ENCODE measurements at places on chromosomes 12 and 14.

- DNase-seq, result no peak
These were observed 50.4 kb upstream of the RPH3A start for GRCh38 chr12:112741106-112741505.

DNA sequence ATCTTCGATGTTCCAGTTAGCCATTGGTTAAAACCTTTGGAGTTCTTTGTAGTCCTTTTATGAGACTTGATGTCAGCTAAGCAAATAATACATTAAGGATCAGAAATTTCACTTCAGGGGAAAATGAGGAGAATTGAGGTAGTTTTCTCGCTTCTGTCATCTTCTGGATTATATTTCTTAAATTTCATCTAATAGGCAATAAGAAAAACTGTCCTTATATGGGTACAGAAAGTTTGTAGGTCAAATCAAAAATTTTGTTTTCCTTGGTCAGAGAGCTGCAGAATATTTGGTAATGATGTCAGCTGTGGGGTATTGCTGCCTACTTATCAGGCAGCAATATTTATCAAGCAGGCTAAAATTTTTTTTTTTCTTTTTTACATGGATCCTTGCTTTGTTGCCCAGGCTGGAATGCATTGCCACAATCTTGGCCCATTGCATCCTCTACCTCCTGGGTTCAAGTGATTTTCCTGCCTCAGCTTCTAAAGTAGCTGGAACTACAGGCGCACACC is 37.1 kb downstream of the RIMKLB start:
- DNase-seq, result no peak

DNA sequence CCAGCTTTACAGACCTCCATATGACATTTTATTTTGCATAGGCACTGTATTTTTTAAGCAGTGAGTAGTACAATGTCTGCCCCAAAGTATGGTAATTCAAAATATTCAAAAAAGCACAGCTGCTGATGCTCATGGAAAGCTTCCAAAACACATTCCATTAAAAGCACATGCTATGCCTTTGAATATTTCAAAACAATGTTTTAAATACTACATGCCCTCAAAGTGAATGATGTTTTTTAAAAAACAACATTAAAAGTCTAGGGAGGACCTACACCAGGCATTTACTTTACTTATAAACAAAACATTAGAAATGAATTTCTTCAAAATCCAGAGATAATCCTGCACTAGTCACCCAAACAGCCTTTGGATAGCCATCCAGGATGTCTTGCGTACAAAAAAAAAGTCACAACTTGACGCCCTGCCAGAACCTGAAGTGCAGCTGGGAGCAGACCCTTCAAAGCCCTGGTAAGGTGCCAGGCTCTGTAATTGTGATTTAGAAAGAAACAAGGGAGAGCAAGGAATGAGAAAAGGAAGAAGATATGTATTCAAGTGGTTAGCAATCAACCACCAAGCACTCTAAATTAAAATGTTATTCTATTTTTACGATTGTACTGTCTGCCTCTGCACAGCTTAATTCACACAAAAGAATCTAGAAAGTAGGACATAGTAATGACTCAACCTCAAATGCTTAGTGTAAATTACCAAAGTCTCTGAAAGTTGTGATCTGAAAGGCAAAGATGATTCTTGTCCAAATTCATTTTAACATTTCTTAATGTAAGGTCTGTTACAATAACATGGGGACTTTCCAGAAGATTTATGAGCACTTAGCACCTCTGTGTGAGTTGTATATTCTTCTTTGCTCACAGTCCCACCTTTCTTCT is 31.9 kb downstream of the CEP83 start:
- DNase-seq, result no peak

- DNase-seq, result no peak
These were observed 4.5 kb upstream of the JPH4 start for GRCh38 chr14:23582906-23583760.

- DNase-seq, result no peak
These were observed 42.0 kb downstream of the LTBP2 start for GRCh38 chr14:74569806-74570591.

DNA sequence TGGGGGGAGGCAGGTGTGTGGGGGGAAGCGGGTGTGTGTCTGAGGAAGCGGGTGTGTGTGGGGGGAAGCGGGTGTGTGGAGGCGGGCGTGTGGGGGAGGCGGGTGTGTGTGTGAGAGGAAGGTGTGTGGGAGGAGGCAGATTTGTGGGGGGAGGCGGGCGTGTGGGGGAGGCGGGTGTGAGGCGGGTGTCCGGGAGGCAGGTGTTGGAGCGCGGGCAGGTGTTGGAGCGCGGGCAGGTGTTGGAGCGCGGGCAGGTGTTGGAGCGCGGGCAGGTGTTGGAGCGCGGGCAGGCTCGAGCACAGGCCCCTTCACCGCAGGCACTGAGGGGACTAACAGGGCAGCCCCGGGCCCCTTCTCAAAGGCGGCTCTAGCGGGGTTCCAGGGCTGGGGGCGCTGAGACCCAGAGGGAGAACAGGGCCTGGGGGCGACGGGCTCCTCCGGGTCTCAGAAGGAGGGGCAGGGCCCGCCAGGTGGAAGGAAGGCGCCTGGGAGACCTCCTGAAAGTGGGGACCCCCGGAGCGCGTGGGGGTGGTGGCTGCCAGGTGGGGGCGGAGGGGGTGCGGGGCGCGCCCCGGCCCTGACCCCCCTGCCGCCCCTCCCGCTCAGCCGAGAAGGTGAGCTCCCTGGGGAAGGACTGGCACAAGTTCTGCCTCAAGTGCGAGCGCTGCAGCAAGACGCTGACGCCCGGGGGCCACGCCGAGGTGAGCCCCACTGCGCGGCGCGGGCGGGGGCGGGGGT is 3.2 kb downstream of the CRIP2 start:
- DNase-seq, result no peak

DNA sequence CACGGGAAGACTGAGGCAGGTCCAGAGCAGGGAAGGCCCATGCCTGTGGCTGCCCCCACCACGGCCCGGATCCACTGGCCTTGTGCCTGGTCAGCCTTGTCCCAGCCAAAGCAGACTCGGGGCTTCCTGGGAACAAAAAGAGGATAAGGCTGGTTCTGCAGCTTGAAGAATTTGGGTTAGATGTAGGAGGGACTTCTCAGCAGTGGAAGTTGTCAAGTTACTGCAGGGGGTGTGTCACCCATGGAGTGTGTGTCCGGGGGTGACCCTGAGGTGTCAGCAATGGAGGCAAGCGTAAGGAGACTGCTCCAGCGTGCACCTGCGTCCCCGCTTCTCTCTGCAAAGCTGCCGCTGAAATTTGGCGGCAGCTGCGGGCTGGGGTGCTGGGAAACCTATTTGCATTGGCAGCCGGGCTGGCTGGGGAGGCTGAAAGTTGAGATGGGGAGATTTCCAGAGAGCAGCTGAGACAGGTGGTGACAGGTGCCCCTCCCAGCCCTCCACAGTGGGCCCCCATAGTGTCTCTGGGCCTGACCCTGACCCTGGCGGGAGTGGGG is 12.5 kb upstream of the TNFAIP2 start:
- no peak for DNase-seq

- no peak for DNase-seq
These were observed 163.8 kb upstream of the CCDC198 start for GRCh38 chr14:57657487-57657886.

- peak; percentile 89 for DNase-seq
These were observed 331.7 kb downstream of the TMEM121 start for GRCh38 chr14:105857826-105858675.

- no peak for DNase-seq
These were observed 15.9 kb upstream of the SIX1 start for GRCh38 chr14:60665177-60665550.

- DNase-seq, result peak; percentile 66
These were observed 1.8 kb downstream of the ELK3 start for GRCh38 chr12:96195845-96196451.

GRCh38 chr12:67509666-67510386 is 138.7 kb upstream of the DYRK2 start:
- DNase-seq, result no peak

DNA sequence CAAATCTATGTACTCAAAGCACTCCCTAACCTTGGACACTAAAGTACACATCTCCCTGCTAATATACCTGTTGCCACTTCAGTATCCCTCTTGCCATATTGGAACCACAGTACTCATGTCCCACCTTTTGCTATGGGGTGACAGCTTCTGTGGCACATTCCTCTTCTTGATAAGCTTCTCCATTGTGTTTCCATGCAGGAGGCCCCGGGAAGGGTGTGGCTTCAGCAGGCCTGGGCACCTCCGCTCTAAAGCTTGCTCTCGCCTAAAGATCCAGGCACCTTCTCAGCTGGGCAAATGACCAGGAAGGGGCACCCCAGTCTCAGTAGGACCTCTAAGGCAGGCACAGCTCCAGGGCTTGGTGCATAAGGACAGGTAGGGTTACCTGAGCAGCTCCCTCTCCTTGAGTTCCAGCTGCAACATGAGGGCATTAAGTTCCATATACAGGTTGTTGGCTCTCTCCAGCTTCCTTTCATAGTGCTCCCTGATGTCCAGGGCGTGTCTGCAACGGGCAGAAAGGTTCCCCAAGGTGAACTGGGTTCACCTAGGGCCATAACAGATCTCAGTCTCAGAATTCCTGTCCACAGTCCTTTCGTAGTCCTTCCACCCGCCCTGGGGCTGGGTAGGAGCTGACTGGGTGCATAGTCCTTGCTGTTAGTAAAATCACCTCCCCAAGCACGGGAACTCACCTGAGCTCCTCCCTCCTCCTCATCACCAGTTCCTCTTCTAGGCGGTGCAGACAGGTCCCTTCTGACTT is 15.9 kb downstream of the MAP3K12 start:
- DNase-seq, result no peak

- peak; percentile 92 for DNase-seq
These were observed 8.1 kb upstream of the RABGGTA start for GRCh38 chr14:24279301-24280186.

- no peak for DNase-seq
These were observed 156.9 kb downstream of the CAND1 start for GRCh38 chr12:67426067-67426466.
